ENCODE measurements at places on chromosomes 13 and 19.
A peak's percentile ranks its signal among the peaks of the same experiment; 100 is the strongest.

GRCh38 chr19:53195265-53195903, 2.2 kb upstream of the ZNF665 start:
- DNase-seq: peak; percentile 42

DNA sequence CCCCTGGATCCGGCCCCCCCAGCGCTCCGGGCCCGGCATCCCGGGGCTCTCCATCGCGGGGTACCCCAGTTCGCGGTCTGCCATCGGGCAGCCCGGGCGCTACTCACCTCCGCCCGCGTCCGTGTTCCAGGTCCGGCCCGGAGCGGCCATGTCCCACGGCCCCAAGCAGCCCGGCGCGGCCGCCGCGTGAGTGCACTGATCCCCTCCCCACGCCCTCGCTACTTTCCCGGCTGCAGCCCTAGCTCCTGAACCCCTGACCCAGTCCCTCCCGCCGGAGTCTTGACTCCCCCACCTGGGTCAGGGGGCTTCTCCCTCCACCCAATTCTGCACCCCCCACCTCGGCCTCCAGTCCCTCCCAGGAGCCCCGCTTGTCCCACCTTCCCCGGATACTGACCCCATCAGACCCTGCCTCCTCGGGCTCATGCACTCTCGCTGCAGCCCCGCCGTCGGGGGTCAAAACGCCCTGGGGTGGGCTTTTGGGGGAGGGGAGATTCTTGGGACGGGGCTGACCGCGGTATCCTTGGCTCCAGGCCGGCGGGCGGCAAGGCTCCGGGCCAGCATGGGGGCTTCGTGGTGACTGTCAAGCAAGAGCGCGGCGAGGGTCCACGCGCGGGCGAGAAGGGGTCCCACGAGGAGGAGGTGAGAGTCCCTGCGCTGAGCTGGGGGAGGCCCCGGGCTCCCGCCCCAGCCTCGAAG, 566 bp downstream of the HMG20B start:
- no peak for DNase-seq

- no peak for DNase-seq
Measured at GRCh38 chr13:52428295-52428694, 22.1 kb downstream of the VPS36 start.

DNA sequence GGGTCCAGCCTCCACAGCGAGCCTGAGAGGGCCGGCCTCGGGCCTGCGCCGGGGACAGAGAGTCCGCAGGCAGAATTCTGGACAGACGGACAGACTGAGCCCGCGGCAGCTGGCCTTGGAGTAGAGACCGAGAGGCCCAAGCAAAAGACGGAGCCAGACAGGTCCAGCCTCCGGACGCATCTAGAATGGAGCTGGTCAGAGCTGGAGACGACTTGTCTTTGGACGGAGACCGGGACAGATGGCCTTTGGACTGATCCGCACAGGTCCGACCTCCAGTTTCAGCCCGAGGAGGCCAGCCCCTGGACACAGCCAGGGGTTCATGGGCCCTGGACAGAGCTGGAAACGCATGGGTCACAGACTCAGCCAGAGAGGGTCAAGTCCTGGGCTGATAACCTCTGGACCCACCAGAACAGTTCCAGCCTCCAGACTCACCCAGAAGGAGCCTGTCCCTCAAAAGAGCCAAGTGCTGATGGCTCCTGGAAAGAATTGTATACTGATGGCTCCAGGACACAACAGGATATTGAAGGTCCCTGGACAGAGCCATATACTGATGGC, 490 bp downstream of the ITPKC start:
- DNase-seq: no peak

- DNase-seq: no peak
Measured at GRCh38 chr19:20422216-20423205, 143.1 kb downstream of the ZNF737 start.

DNA sequence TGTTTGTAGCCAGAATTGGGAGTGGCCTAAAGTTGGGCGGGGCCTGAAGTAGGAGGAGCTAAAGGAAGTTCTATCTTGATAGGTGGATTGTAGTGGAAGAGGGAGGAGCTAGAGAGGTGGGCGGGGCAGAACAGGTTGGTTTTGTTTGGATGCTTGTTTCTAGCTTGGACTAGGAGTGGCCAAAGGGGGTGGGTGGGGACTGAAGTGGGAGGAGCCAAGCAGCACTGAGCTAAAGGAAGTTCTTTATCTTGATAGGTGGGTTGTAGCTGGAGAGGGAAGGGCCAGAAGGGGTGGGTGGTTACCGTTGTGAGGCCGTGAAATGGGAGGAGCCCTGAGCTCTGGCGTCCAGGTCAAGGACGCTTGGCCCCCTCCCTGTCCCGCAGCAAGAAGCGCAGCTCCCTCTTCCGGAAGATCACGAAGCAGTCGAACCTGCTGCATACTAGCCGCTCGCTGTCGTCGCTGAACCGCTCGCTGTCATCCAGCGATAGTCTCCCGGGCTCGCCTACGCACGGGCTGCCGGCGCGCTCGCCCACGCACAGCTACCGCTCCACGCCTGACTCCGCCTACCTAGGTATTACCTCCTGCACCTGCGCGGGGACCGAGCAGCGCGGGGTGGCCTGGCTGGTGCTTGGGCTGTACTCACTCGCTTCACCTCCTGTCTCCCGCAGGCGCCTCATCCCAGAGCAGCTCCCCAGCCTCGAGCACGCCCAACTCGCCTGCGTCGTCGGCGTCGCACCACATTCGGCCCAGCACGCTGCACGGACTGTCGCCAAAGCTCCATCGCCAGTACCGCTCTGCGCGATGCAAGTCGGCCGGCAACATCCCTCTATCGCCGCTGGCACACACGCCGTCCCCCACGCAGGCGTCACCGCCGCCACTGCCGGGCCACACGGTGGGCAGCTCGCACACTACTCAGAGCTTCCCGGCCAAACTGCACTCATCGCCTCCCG, 8.0 kb downstream of the DNASE2 start:
- peak; percentile 39 for DNase-seq

- DNase-seq: no peak
Measured at GRCh38 chr13:99288089-99288488, 19.1 kb downstream of the GPR183 start.

DNA sequence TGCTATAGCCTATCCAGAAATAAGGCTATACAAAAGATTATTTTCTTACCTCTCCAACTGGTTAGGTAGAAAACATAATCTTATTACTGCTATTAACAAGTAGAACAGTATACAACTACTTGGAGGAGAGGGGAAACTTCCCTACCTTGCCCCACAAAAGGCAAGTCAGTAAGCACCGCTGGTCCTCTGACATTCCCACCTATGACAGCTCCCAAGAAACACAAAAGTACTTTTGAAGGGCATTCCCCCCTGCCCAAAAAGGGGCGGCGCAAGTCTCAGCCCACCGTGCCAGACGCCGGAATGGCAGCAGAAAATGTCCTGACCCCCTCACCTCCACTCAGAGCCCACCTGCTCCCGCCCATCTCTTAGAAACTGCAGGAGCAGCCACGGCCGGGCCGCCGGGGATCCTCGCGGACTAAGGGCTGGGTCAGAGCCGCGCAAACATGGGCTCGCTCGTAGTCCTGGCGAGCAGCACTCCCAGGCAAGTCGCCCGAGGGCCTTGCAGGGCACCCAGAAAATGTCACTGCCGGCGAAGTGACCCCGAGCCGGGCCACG, 437 bp downstream of the SUCLA2 start:
- DNase-seq: no peak

- no peak for DNase-seq
Measured at GRCh38 chr13:43141685-43142084, 118.3 kb downstream of the DNAJC15 start.

DNA sequence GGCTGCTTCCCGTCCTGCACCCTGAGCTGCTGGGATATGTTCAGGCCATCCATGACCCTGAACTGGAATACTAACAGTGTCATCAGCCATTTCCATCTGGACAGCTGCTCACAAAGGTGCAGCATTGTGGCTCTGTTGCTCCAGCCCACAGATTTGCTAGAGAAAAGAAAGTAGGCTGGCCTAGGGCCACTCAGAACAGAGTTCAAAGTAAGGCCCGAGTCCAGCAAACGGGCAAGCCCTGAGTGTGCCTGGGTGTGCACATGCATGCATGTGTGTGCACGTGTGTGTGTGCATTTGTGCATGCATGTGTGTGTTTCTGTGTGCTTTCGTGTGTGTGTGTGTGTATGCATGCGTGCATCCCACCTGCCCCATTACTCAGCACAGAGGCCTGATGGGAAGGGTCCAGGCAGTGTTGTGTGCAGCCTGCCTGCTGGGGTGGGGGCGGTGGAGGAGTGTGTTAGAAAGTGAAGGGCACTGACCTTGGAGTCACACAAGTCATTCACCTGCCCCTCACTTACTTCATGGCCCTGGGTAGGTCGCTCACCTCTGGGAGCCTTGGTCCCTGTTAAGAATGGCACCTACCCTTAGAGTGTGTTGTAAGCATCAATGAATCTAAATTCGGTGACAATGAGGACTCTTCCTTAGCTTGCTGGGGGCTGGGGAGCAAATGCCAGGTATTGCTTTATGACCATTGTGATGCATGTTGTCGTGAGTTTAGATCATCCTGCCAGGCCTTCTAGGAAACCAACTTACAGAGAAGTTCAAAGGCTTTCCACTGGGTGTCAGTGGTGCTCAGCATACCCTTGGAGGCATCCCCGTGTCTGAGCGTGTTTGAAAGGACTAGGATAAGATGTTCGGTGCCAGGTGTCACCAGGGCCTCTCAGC, 53.2 kb downstream of the GPR12 start:
- no peak for DNase-seq

- no peak for DNase-seq
Measured at GRCh38 chr19:10518444-10519361, 1.5 kb upstream of the S1PR5 start.

GRCh38 chr13:49571299-49572240, 13.8 kb downstream of the RCBTB1 start:
- no peak for DNase-seq

- no peak for DNase-seq
Measured at GRCh38 chr13:42533336-42533591, 40.7 kb upstream of the TNFSF11 start.

All from activated T-helper 9 cell treated with anti-CD3 and anti-CD28 coated beads, Interleukin-2, amount 50 U/mL, for 16 hours (primary cell).